ENCODE measurements at places on chromosomes 7 and 10. TPM values are rescaled to one million over a fixed set of nuclear protein-coding genes. Genes with fewer than 3 reads are reported as not detected.

Gene GPR15LG
- not detected for total RNA-seq

Gene FOXK1
- total RNA-seq = 55.1 TPM

Gene OR2A5
- not detected for total RNA-seq

Gene CUEDC2
- total RNA-seq = 44.4 TPM

Gene FFAR4
- not detected for total RNA-seq

Gene SLC18A3
- total RNA-seq = not detected

Gene IL15RA
- total RNA-seq = 14.9 TPM

Gene TUBB8
- total RNA-seq = not detected

Gene C10orf67
- not detected for total RNA-seq

Gene EBLN1
- total RNA-seq = not detected

Gene PHKG1
- 0.27 TPM for total RNA-seq

Gene GLCCI1
- 4.0 TPM for total RNA-seq

Gene CLCN1
- not detected for total RNA-seq

Gene PNLIPRP2
- not detected for total RNA-seq

Gene STOX1
- 0.14 TPM for total RNA-seq

Gene DIP2C
- 5.7 TPM for total RNA-seq

Gene TMEM236
- 0.14 TPM for total RNA-seq

Gene CALCR
- total RNA-seq = not detected

Gene GPC2
- total RNA-seq = 3.9 TPM

Gene CALML3
- total RNA-seq = not detected

Gene KLF14
- not detected for total RNA-seq

Gene HTRA1
- total RNA-seq = 22.4 TPM

Gene RBM33
- total RNA-seq = 37.1 TPM

Gene SDK1
- 0.50 TPM for total RNA-seq

Gene SEMA3E
- total RNA-seq = 0.29 TPM

Gene CPA1
- not detected for total RNA-seq

Gene XPNPEP1
- 177 TPM for total RNA-seq

Gene PTPRN2
- 1.3 TPM for total RNA-seq

Gene C7orf33
- total RNA-seq = not detected

Gene BAG3
- total RNA-seq = 39.3 TPM

Gene RTKN2
- 0.80 TPM for total RNA-seq

Gene ADAM12
- 0.14 TPM for total RNA-seq

Gene PRKCQ
- 0.72 TPM for total RNA-seq
